ENCODE measurements at places on chromosomes 4 and X.

GRCh38 chr4:181566490-181566889, 676.7 kb upstream of the TENM3 start:
- no peak for DNase-seq

- no peak for DNase-seq
These were observed 21.1 kb upstream of the SMIM10 start for GRCh38 chrX:134969726-134970125.

DNA sequence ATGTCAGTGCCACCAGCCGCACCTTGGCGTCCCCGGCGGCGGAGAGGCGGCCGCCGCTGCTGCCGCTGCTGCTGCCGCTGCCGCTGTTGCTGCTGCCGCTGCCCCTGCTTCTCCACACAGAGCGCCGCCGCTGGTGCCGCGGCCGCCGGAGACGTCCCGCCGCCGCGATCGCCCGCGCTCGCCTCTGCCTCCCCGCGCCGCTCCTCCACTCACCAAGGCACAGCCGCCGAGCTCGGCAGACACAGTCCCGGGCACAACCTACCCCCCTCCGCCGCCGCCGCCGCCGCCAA, at the start of gene PPP3CA:
Gene PPP3CA (minus strand): TSS at position 260 of the 290 bp plus-strand sequence.
- DNase-seq = no peak

DNA sequence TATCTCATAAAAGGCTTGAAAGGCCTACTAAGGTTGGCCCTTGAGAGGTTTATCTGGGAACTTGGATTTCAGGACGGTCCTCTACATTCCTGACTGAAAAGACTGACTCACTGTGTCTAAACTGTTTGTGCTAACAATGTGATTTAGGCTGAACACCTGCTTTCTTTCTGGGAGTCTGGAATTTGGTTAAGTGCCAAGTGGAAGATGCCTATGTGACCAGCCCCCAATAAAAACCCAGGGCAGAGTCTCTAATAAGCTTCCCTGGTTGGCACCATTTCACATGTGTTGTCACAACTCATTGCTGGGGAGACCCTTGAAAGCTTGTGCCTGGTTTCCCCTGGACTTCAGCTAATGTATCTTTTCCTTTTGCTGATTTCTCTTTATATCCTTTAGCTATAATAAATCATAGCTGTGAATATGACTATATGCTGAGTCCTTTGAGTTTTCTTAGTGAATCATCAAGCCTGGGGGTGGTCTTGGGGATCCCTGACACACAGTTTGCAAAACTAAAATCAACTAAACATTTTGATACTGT, 55.1 kb downstream of the GPR82 start:
- DNase-seq = no peak
